ENCODE measurements at places on chromosomes 2 and 18.
A peak's percentile ranks its signal among the peaks of the same experiment; 100 is the strongest.

GRCh38 chr2:128390256-128390990, 71.8 kb upstream of the HS6ST1 start:
- DNase-seq, result no peak

- no peak for DNase-seq
Measured at GRCh38 chr2:134411279-134411827, 157.5 kb downstream of the MGAT5 start.

DNA sequence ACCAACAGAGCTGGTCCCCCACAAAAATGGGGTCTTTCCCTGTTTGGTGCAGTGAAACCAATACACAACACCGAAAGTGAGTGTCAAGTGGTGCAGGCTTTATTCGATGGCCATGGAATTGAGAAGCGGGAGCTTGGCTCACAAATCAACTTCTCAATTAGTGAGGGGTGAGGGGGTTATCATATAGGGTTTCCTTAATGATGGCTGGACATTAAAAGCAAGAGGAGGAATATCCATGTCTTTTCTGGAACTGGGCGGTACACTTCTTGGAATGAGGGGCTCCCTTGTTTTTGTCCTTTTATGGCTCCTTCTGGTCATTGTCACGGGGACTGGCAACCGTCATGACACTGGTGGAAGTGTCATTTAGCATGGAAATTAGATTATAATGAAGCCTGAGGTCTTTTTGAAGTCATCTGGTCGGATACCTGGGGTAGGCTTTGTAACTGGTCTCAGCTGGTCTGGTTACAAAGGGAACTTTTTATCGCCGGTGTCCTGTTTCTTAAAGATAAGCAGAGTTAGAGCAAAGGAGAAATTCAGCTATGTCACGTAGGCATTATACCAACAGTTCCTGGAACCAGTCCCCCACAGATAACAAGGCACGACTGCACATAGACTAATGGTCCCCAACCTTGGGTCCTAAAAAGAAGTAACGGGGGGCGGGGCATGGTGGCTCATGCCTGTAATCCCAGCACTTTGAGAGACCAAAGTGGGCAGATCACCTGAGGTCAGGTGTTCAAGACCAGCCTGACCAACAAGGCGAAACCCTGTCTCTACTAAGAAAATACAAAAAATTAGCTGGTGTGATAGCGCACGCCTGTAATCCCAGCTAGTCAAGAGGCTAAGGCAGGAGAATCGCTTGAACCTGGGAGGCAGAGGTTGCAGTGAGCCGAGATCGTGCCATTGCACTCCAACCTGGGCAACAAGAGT, 93.5 kb upstream of the NDUFV2 start:
- no peak for DNase-seq

GRCh38 chr2:175853616-175853890, 148.5 kb downstream of the LNPK start:
- no peak for DNase-seq

DNA sequence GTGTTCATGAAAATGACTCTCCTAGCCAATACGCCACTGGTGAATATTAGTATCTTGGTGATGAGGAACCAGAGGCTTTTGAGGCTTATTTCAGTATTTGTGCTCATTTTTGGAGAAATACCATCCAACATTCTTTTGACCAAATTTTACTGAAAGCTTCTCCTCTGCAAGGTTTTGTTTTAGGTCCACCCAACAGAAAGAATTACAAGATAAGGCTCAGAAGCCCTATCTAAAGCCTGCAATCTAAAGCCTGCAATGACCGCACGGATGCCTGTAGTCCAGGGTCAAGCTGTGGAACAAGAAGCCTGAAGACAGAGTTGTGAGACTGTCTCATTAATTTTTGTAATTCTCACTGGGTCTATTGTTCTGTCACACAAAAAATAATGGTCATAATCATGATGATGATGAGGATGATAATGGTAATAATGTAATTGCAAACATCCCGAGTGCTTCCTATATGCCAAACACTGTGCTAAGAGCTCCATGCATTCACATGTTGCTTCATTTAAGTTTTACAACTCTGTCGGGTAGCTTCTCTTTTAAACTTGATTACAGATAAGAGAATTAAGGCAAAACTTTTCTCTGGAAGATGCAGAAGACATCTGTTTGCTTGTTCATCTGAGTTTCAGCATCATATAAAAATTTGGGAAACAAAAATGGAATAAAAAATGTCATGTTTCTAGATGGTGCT, 33.2 kb upstream of the NCOA1 start:
- no peak for DNase-seq

DNA sequence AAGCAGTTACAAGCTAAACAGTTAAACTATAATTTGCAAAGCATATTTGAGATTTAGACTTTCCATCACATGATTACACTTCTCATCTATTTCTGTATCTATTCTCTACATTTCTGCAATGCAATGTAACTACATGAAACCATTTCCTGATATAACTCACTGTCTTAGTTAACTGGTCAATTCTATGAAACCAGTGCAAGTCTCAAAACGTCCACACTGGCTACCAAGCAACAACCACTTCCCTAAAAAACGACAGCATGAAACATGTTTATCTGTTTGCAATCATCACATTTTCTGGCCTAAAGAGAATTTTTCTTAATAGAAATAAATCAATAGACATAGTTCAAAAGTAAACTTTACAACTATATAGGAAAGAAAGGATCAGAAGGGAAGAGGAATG, 17.4 kb downstream of the FECH start:
- no peak for DNase-seq

DNA sequence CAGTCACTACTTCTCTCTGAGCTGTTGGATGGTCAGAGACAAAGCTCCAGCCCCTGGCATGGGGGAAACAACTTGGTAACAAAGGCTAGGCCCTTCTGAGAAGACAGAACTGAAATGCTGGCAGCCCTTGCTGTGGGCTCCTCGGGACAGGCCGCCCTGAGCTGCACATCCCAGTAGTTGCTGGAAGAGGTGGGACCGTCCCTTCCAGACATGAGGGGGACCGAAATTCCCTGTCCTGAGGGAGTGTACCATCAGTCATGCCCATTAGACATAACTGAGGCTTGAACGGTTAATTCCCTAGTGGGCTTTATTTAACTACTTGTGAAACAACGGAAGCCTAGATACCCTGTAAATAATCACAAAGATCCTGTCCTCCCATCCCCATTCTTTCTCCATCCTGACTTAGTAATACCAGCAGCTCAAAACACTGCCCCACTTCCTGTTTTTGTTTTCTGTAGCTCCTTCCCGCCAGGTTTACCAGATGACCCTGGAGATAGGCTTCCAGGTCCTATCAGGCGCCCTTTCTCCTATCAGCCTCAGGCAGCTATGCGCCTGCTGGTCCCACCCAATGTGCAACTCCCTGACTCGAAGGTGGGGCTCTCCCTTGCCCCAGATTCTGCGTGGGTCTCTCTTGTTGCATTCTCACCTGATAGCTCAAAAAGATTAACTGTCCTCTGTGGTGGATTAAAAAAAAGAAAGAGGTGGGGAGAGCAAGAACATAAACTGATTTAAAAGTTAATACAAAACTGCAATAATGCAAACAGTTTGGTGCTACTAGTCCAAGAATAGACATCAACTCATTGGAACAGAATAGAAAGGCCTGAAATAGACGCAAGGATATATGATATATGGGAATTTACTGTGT, 37.0 kb upstream of the NT5DC4 start:
- DNase-seq, result no peak

DNA sequence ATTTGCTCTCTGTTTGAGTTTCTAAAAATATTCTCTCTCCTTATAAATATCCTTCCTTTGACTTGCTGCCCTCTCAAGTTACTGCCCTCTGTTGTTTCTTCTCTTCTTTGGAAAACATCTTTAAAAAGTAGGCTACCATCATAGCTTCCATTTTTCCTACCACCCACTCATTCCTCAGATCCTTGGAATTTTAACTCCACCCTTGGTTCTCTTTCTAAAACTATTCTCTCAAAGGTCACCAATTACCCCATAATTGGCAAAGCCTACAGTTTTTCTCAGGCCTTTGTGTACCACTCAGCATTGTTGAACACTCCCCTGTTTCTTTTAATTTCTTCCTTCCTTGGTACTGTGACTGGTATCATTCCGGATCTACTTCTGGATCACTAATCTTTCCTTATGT, 43.0 kb upstream of the ITGAV start:
- no peak for DNase-seq

DNA sequence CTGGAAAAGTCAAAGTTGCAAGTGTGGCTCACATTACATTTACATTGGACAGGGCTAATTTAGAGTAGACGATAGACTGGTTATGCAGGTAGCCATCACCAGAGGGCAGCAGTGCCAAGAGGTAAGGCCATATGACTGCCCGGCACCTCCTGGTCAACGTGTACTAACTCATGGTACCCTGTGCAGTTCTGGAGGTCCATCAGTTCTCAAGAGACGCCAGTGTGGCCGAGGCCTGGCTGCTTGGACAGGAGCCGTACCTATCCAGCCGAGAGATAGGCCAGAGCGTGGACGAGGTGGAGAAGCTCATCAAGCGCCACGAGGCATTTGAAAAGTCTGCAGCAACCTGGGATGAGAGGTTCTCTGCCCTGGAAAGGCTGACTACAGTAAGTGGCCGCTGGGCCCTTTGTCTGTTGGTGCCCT, 65.8 kb upstream of the EML6 start:
- peak; percentile 29 for DNase-seq

- DNase-seq, result peak; percentile 23
Measured at GRCh38 chr18:63410792-63411191, 11.5 kb downstream of the VPS4B start.

DNA sequence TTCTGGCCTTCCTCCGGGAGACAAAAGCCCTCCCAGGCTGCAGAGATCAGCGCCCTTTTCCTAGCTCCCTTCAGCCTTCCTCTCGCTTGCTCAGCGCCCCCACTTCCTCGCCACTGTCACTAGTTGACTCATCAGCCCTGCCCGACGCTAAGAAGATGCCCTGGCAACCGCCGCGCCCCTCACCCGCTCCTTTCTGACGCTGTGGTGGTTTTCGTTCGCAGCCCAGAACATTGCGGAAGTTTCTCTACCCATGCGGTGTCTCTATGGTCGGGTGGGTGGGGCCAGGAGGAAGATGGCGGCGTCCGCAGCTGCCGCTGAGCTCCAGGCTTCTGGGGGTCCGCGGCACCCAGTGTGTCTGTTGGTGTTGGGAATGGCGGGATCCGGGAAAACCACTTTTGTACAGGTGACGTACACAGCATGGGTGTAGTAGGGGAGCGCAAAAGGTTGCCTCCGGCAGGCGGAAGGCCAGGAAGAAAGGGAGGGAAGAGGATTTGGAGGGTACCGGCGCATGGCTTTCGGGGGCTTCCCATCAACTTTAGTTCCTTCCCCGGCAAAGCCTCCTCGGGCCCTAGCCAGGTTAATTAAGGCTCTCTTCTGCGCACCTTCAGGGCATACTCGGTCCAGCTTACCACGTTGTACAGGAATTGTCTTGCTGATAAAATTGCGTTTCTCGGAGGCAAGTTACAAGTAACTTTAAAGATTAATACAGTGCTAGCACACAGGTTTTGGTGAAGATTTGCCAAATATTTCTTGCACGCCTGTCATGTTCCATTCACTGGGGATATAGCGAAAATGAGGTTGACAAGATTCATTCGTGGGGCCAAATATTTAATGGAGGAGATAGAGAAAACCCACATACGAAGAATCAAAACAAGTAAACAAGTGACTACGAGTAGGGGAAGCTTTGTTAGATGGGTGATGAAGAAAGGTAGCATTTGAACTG, at the start of the genes CCDC121 and GPN1:
TSS of gene CCDC121 (minus strand) at position 246 of the 943 bp plus-strand sequence. CDS start 1,213 bp downstream, outside the sequence.
TSS of gene GPN1 (plus strand) at position 284 of the 943 bp plus-strand sequence. CDS start at position 293, 9 bp downstream.
- DNase-seq, result peak; percentile 87

GRCh38 chr2:181779288-181780021, 99.1 kb upstream of the NEUROD1 start:
- DNase-seq, result no peak

GRCh38 chr2:41782306-41783158, 265.3 kb upstream of the PKDCC start:
- peak; percentile 21 for DNase-seq

- DNase-seq, result no peak
Measured at GRCh38 chr2:96888072-96889011, 18.5 kb upstream of the SEMA4C start.

- DNase-seq, result no peak
Measured at GRCh38 chr2:134975281-134976009, 56.8 kb downstream of the CCNT2 start.

GRCh38 chr2:238287737-238288649, at the start of gene PER2:
Gene PER2, minus strand, starts transcription at chr2:238288610. Its CDS starts 10,674 bp downstream, at chr2:238277936.
- peak; percentile 77 for DNase-seq

DNA sequence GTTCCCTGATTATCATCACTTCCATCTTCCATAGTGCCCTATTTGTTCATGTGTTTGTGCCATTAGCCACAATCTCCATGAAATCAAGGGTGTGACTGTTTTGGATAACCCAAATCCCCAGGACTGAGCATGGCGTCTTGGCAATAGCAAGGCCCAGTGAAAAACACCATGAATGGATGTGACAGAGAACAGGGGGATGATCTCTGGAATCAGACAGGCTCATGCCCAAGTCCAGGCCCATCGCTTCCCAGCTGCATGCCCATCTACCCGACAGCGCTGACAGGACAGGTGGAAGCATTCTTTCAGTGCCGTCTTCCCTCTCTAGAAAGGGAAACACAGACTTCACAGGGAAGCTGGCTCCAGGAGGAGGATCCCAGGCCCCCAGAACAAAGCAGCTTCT, 50.0 kb downstream of the HDLBP start:
- DNase-seq, result no peak

GRCh38 chr2:109218087-109218791, 89.2 kb downstream of the SH3RF3 start:
- peak; percentile 59 for DNase-seq

- no peak for DNase-seq
Measured at GRCh38 chr2:240446664-240447175, 11.3 kb downstream of the GPC1 start.

GRCh38 chr2:47257946-47258348, 102.8 kb upstream of the STPG4 start:
- no peak for DNase-seq

GRCh38 chr2:129334128-129334527, 645.3 kb upstream of the RAB6C start:
- DNase-seq, result no peak

GRCh38 chr2:109148117-109148746, 19.2 kb downstream of the SH3RF3 start:
- no peak for DNase-seq

- DNase-seq, result no peak
Measured at GRCh38 chr2:42882756-42883155, 90.4 kb upstream of the HAAO start.

DNA sequence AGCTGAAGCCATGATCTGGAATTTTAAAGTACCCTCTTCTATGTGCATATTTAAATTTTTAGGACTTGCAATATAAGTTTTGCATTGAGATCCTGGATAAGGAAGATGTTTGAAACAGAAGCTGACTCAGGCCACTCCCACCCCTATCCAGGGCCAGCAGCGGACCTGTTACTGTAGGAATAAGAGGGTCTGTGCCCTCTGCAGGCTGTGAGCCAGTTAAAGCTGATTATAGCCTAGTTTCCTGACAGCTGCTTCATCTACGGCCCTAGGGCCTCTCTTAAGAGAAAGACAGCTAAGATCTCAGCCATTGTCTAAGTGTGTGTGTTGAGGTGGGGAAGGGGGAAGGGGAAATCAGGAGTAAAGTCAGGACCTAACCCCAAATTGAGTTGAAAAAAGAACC, 234.0 kb downstream of the HAUS1 start:
- no peak for DNase-seq
